ENCODE measurements at places on chromosomes 1 and 21.

GRCh38 chr1:45619149-45619921 lies 4.5 kb downstream of the CCDC17 start:
- DNase-seq = no peak

DNA sequence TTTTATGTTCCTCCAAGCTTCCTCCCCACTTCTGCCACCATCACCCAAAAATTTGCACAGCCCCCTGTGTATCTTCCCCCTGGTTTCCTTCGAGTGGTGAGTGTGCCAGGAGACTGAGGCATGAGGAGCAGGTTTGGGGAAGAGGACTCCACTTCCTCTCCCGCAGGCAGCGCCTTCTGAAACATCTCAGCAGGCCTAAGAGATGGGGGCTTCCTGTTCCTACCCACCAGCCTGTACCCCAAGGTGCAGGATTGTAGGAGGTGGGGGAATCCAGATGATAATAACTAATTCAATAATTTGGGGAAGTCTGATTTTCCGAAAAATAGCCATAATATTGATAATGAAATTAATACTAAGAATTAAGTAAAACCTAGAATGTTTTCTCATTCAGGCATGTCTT lies 62.4 kb downstream of the RHBG start:
- DNase-seq = no peak

DNA sequence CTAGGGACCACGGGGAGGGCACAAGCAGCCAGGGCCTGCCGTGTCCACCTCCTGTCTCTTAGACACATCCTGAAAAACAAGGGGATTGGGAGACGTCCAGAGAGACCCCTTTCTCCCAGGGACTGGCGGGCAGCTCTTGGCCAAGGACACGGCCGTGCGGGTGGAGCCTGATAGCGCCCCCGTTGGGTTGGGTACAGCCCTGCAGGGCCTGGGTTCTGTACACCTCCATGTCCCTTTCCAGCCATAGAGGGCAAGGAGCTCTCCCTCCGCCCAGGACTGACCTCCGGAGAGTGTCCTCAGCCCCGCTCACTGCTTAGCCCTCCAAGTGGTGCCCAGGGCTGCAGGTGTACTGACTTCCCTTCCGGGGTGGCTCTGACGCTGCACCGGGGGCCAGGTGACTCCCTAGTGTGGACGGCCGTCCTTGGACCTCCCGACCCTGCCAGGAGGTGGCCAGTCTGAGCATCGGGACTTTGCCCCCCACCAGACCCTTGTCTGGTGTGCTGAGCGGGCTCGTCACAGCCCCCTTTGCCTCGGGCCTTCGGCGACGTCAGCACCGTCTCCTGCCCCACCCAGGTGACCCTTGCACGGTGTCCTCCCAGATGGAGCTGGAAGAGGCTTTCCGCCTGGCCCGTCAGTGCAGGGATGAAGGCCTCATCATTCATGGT lies 5.8 kb downstream of the PRKCZ start:
- no peak for DNase-seq

GRCh38 chr1:177511036-177511435 lies 340.3 kb downstream of the BRINP2 start:
- DNase-seq = no peak

DNA sequence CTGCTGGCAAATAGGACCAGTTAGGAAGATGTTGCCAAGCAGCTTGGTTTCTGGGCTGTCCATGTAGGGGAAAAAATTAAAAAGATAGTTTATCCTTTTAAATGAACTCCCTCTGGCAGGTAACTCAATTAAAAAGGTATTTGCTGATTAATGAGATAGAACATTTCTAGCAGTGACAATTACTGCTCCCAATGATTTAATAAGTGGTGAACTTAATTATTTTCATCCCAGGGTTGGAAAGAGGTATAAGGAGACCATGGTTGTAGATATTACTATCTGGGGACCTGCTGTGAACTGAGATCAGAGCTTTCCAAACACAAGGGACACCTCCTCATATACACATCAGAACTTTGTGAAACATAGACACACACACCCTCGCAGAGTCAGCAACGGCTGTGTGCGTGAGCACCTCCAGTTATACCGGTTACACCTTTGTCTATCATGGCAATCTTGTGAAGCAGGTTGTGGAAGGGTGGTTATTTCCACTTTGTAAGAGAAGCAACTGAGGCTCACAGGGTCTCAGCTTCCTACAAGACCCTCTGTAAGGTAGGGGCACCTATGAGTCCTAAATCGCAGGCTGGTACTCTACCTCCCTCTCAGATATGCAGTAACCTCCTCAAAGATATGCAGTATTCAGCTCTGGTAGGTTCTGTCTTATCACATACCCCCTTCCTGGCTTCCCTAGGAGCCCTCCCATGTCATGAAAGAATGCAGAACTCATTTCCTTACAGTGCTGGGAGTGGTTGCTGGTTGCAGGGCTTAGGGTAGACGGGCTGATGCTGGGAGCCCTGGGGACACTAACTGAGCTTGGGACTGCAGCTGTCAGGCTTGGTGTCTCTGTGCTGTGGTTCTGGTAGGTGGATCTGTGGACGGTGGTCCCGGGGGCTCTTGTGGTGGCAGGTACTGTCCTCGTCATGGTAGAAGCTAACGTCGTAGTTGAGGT lies 18.5 kb upstream of the MAGOH start:
- no peak for DNase-seq

DNA sequence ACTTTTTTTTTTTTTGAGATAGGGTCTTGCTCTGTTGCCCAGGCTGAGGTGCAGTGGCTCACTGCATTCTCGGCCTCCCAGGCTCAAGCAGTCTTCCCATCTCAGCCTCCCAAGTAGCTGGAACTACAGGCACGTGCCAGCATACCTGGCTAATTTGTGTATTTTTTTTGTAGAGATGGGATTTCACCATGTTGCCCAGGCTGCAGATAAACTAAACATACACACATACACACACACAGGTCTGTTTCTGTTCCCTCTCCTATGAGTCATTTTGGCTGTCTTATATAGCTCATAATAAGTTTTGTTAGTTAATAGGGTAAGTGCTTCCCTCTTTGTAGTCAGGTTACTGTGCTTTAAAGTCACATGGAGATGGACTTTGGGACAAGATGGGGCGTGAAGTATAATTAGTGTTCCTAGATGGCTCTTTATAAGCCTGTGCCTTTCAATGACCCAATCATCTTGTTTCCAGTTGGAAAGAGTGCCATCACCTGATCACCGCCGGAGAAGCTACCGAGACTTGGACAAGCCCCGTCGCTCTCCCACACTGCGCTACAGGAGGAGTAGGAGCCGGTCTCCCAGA lies 9.1 kb downstream of the PRPF38A start:
- no peak for DNase-seq
